ENCODE measurements at places on chromosomes 5 and 9. TPM values are rescaled to one million over a fixed set of nuclear protein-coding genes. Genes with fewer than 3 reads are reported as not detected.

DNA sequence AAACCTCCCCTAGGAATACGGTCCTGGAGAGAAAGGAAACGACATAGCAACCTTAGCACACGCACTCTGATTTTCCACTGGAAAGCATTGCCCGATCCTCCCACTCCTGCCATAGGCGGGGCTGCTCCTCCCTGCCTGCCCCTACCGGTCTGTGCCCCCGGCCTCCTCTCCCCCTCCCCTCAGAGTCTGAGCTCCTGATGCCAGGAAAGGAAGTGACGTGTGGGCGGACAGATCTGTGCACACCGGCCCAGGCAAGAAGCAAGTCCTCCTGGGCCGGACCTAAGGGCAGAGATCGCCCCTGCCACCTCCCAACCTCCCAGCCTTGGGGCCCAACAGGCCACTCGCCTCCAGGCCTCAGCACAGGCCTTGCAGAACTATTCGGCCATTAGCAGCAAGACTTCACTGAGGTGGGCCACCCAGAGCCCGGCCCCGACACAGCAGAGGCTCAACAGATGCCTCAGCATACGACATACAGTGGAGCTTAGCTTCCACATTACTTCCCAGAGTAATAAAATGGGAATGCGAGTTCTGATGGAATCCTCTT lies 7.2 kb downstream of the NINJ1 start:
- H3K27me3 ChIP-seq: no peaks in the 10 kb centered on the region
- peak overlapping the region; percentile 99 for H3K27ac ChIP-seq
- H3K4me3 ChIP-seq: no peak overlapping the region

The RNF180 gene
- total RNA-seq: 14.0 TPM

The DIAPH1 gene
- total RNA-seq: 64.1 TPM

The DRD1 gene
- not detected for total RNA-seq

DNA sequence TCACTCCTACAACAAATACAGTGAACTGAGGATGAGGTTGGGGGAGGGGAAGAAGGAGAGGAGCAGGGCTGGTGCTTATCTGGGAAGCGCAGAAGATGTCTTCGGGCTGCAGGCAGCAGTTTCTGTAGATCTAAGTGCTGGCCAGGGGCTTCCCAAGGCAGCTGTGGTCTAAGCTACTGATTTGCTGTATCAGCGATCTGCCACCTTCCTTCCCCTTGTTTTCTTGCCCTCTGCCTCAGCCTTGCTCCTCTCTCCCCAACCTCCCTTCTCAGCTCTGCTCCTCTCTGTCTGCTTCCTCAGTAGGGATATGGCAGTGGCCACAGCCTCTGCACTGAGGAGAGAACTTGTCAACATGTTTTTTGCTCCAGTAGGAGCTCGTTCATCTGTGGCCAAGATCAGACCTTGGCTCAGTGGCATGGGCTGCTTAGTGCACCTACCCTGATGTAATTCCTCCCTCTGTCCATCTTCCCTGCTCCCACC lies 42.8 kb upstream of the IL6ST start:
- DNase-seq: no peak
- H3K4me1 ChIP-seq: no peaks in the 10 kb centered on the region
- no peak overlapping the region for H3K4me3 ChIP-seq
- H3K27me3 ChIP-seq: no peaks in the 10 kb centered on the region
- no peak overlapping the region for H3K27ac ChIP-seq
- no peaks in the 10 kb centered on the region for H3K36me3 ChIP-seq

GRCh38 chr5:180495292-180495691 lies 1.1 kb downstream of the CNOT6 start:
- peaks cover 52% of the 10 kb centered on the region for H3K4me1 ChIP-seq
- H3K36me3 ChIP-seq: no peaks in the 10 kb centered on the region

GRCh38 chr5:77641397-77641943 lies 3.0 kb upstream of the OTP start:
- H3K36me3 ChIP-seq: no peaks in the 10 kb centered on the region
- no peak overlapping the region for H3K27ac ChIP-seq
- H3K27me3 ChIP-seq: peaks cover 33% of the 10 kb centered on the region
- no peak overlapping the region for H3K4me3 ChIP-seq
- DNase-seq: no peak

DNA sequence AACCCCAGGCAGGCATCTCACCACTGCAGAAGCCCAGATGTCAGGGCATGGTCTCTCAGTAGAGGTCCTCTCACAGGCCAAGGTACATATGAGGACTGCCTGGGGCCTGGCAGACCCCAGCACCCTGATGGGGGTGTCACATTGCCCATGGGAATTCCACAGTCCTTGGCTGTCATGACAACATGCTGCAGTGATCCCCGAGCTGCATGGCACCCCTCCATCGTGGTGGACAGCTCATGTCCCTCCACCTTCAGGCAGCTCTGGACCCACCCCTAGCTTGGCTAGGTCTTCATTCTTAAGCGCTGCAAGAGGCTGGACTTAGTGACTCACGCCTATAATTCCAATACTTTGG lies 74.1 kb upstream of the LRRTM2 start:
- DNase-seq: no peak
- peaks cover 25% of the 10 kb centered on the region for H3K4me1 ChIP-seq
- H3K27me3 ChIP-seq: no peaks in the 10 kb centered on the region
- no peak overlapping the region for H3K27ac ChIP-seq
- H3K4me3 ChIP-seq: no peak overlapping the region

The FGF1 gene
- 2.0 TPM for total RNA-seq

- H3K27ac ChIP-seq: no peak overlapping the region
- no peaks in the 10 kb centered on the region for H3K36me3 ChIP-seq
- no peak overlapping the region for H3K4me3 ChIP-seq
- no peak for DNase-seq
These were observed 159.3 kb downstream of the RGS3 start for GRCh38 chr9:113622600-113623400.

GRCh38 chr9:6409811-6410210 lies 3.2 kb upstream of the UHRF2 start:
- H3K27ac ChIP-seq: no peak overlapping the region
- peaks cover 4% of the 10 kb centered on the region for H3K4me1 ChIP-seq
- no peak overlapping the region for H3K4me3 ChIP-seq
- DNase-seq: no peak
- H3K27me3 ChIP-seq: no peaks in the 10 kb centered on the region

The CTSV gene
- 1.5 TPM for total RNA-seq

- H3K4me1 ChIP-seq: no peaks in the 10 kb centered on the region
- no peak overlapping the region for H3K27ac ChIP-seq
- H3K4me3 ChIP-seq: no peak overlapping the region
These were observed 203.6 kb downstream of the SPATA31D1 start for GRCh38 chr9:82192211-82192610.

DNA sequence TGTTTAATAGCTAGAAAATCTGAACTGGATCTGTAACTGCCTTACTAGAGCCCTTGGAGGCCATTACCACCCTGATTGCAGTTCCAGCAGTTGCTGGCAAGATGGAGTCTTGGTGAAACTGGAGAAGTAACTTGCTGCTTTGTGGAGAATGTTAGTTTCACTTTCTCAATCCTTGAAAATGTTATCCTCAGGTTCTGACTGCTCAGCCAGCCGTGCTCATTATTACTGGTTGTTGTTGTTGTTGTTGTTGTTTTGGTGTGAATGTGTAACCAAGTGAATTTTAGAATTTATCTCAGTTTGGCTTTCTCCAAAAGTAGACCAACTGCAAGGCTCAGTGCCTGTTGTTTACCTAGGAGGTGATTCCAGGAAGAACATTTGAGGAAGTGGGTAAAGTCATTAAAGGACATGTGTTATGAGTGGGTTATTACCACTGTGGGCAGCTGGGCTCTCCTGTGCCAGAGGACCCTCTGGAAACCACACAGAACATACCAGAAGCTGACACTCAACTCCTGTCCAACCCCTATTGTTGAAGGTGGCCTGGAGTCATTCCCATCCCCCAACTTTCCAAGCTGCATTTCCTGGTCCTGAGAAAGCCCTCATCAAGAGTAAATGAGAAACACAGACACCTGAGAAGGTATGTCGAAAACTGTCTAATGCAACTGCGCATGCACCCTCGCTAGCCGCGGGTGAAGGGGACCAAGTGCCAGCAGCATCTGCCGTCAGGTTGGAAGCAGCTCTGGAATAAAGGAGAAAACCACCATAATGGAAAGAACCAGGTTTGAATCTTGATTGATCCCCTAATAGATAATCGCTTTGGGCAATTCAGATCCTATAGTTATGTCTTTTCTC lies 111.6 kb downstream of the CMYA5 start:
- H3K4me3 ChIP-seq: no peak overlapping the region
- H3K4me1 ChIP-seq: no peaks in the 10 kb centered on the region
- no peaks in the 10 kb centered on the region for H3K27me3 ChIP-seq
- no peak for DNase-seq
- H3K36me3 ChIP-seq: no peaks in the 10 kb centered on the region

GRCh38 chr5:124007675-124008398 lies 495.9 kb downstream of the CSNK1G3 start:
- no peak overlapping the region for H3K4me3 ChIP-seq
- no peaks in the 10 kb centered on the region for H3K27me3 ChIP-seq
- no peaks in the 10 kb centered on the region for H3K36me3 ChIP-seq
- H3K4me1 ChIP-seq: no peaks in the 10 kb centered on the region
- H3K27ac ChIP-seq: no peak overlapping the region

DNA sequence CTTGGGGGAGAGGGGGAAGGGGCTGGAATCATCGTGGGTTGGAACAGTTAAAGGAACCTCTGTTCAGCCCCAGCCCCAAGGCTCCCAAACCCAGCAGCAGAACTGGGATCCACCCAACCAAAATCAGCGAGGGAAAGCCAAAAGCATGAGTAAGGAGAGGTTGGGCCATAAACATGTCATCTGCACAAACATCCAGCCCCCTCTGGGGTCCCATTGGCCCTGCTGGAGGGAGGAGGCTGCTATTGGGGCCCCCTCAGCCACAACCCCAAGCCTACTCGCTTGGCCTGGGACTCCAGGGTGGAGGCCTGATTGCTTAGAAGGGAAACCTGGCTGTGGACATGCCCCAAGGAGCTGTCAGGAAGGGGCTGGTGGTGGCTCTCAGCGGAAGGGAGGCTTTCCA lies 154.9 kb downstream of the FGF18 start:
- no peak overlapping the region for H3K4me3 ChIP-seq
- no peaks in the 10 kb centered on the region for H3K27me3 ChIP-seq
- no peak overlapping the region for H3K27ac ChIP-seq
- H3K4me1 ChIP-seq: peaks cover 18% of the 10 kb centered on the region
